ENCODE measurements at places on chromosomes 16 and 17.

DNA sequence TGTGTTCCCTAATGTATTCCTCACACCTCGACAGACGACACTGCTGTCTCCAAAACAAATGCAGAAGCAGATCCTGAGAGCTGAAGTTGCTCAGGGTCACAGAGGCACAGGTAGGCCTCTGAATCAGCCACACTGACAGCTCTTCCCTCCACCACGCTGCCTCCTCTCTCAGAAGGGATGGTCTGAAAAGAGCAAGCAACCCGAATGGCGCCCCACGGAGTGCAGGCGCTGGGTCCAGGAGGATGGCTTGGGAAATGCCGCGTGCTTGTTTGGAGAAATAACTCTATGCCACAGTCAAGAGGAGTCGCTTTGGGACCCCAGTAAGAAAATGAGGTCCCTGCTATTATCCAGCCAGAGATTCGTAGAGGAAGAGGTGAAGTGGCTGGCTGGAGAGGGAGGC is 15.9 kb downstream of the CYB561 start:
- DNase-seq, result no peak

GRCh38 chr16:54744998-54745397 is 185.7 kb upstream of the IRX5 start:
- DNase-seq, result no peak

DNA sequence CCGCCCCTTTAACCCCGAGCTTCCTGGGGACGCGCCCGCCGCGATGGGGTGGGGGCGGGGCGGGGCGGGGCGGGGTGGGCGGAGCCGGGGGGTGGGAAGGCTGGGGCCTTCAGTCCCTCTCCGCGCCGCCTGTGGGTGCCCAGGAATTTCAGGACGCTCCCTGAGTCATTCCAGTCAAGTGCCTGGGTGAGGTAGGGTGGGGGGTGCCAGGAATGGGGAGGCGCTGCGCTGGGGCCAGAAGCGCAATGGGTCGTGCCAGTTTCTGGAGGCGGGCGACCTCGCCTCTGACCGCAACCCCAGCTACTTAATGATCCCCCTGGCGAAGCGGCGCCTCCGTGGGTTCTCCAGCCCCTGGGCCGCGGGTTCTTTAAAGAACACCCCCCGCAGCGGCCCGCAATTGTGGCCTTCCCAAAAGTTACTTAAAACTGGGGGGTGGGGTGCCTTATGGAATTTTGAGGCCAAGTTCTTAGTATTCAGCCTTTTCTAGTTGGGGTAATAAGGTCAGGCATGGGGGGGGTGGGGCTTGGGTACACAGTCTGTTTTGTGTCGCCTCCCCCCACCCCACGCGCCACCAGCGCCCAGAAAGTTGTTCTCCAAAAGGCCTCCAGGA is 826 bp upstream of the GSE1 start:
- DNase-seq, result peak; percentile 78

GRCh38 chr16:11329071-11329491 is 16.2 kb upstream of the RMI2 start:
- no peak for DNase-seq

DNA sequence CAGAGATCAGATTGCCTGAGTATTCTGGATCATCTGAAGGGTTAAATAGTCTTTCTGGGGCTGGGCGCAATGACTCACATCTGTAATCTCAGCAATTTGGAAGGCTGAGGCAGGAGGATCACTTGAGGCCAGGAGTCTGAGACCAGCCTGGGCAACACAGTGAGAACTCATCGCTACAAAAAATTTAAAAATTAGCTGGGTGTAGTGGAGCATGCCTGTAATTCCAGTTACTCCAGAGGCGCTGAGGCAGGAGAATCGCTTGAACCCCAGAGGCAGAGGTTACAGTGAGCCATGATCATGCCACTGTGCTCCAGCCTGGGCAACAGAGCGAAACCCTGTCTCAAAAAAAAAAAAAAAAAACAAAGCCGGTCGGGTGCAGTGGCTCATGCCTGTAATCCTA is 15.7 kb downstream of the MVP start:
- no peak for DNase-seq

GRCh38 chr16:75251280-75252048 is at the start of gene BCAR1:
BCAR1 (minus strand) TSS chr16:75251624; CDS start chr16:75251482, 142 bp downstream.
- DNase-seq, result peak; percentile 90

DNA sequence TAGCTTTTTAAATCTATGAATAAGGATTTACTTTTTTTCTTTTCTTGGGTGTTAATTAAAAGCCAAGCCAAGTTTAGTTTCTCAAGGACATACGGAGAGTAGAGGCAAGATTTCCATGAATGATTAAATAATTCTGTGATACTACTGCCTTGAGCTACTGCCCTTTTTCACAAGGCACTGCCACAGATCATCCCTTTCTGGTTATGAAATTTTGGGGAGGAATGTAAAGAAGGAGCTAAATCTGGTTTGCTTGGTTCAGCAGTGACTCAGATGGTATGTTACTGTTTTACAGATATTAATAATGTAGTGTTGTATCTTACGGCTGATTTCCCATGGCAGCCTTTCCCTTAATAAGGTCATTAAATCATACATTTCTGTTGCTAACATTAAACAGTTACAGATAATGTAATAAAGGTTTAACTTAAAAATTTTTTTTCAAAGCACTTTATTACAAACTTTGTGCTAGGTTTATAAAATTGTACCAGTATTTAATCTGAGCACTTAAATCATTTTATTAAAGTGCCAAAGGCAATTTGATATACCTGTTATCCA is 2.6 kb downstream of the WSB1 start:
- DNase-seq, result peak; percentile 12

GRCh38 chr16:83831456-83831987 is 23.7 kb downstream of the HSBP1 start:
- no peak for DNase-seq

DNA sequence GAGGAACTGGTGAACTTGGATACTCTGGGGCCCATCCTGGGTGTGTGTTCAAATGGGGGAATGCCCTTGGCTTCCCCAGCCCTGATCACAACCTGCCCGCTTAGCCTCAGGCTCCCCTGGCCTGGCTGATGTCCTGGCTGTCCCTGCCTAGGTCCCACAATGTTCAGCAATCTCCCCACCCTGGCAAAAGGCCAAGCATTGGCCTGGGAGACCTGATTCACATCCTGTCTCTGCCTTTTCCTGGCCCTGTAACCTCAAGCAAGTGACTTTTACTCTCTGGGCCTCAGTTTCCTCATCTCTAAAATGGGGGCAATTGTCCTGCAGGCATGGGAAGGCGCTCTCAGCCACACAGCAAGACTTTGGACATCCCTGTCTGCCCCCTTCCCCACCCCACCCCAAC is 14.4 kb downstream of the CPNE2 start:
- DNase-seq, result no peak

DNA sequence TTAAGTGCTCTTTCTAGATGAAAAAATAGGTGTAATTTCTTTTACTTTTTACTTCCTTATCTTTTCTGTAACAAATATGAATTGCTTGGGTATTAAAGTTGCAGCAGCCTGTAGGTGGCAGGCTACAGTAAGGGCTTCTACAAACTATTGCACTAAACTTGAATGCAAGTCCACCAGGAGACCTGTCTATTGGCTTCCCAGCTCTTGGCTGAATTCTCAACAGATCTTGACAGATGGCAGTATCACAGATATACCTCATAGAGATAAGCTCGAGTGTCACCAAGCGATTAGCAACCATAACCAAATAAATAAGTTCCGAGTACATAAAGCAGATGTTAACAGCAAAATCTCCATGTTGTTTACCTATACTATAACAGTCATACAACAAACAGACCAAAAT is 5.9 kb downstream of the BBS2 start:
- DNase-seq, result peak; percentile 72

DNA sequence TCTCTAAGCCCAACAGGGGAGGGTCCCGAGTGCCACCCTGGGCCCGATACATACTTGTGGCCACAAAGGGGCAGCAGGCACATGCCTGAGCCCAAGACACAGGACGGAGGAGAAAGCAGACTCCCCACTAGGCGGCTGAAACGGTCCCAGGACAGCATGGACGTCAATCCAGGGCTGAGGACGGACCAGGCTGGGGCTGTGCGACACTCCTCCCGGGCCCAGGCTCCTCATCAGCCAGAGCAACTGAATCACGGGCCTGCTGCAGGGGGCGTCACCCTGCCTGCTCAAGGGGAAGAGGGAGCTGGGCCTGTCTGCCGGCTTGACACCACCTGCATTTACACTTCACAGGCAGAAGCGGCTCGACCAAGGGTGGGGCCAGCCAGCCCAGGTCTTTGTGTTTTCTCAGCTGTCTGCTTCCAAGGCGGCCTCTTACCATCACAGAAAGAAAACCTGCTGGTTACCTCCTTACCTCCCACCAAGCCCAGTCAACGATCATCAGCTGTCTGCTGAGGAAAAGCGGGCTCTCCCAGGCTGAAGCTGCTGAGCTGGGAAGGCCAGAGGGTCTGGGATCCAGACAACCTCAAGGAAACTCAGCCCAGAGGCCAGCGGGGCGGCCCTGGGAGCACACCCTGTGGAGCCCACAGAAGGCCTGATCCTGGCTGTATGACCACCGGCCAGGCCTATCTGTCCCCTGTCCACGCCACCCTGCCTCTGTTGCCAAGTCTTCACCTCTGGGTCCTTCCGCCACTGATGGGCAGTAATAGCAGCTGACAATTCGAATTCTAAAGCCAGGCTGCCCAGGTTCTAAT is 26.4 kb downstream of the KIFC3 start:
- peak; percentile 14 for DNase-seq

GRCh38 chr17:44351464-44351863 is 6.4 kb downstream of the GRN start:
- DNase-seq, result no peak

- DNase-seq, result no peak
Measured at GRCh38 chr17:67629971-67630320, 87.8 kb upstream of the NOL11 start.

DNA sequence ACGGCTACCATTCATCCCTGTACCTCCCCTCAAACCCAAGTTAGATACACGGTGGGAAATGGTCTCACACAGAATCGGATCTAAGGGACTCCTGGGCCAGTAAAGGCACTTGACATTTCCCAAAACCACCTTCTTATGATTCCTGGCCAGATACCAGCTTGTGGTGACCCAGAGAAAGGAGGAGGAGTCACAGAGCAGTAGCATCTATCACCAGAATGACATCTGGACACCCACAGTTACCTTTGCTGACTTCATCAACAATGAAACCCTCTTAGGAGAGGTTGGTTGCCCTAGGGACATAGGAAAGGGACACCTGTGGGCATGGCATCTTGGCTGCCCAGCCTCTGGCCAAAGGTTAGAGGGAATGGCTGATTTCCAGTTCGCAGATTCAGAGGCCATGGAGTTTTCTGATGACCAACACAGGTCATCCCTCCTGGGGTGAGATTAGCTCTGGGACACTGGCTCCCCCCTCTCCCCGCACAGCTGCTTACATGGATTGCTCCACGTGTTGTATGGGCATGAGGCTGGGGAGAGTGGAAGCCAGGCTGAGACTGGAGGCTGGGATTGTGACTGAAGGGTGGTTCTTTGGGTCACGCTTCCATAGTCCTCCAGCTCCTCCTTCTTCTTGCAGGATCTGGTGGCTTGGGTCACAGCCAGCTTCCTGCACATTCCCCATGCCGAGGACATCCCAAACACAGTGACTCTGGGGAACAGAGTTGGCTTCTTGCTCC is 1.4 kb upstream of the AOC3 start:
- no peak for DNase-seq

DNA sequence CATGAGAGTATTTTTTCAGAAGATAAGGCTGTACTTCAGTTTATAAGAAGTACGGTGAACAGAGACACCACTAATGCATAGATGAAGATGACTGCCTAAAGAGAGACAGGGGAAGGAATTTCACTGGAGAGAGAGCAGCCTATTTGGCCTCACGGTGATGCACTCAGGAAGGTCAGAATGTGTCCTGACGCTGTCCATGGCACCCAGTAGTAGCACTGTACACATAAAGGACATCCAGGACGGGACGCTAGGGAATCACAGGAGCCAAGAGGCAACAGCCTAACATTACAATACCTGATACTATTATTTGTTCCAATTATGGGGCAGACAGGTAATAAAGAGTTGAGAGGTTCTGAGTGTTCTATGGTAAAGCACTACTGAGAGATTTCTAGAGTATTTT is 24.9 kb upstream of the LRRC37A start:
- DNase-seq, result no peak

GRCh38 chr16:55403464-55403863 is 75.5 kb upstream of the MMP2 start:
- no peak for DNase-seq

GRCh38 chr17:42895185-42895555 is 5.4 kb upstream of the G6PC1 start:
- DNase-seq, result no peak

DNA sequence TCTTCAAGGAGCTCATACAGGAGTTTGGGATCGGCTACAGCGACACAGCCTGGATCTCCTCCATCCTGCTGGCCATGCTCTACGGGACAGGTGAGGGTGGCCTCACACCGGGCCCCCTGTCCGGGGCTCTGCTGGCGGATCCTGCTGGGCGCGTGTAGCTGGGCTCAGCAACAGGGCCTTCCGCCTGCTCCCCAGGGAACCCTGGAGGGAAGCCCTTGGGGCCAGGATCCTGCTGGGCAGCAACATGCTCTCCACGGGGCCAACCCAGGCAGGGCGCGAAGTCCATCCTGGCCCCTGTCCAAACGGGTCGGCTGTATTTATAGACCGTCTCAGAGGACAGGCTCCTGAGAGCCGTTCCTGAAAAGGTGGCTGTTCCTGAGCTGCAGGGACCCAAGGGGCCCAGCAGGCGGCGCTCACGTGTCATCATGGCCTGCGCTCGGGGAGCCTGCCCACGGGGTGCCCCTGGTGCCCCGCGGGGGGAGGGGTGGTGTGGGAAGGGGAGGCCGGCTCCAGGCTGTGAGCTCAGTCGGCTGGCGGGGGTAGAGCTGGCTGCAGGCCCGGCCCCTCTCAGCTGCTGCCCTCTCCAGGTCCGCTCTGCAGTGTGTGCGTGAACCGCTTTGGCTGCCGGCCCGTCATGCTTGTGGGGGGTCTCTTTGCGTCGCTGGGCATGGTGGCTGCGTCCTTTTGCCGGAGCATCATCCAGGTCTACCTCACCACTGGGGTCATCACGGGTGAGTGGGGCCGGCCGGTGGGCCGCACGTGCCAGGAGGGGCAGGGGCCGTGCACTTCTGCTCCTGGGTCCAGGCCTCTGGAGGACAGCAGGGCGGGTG is 7.5 kb downstream of the SLC16A3 start:
- peak; percentile 79 for DNase-seq

DNA sequence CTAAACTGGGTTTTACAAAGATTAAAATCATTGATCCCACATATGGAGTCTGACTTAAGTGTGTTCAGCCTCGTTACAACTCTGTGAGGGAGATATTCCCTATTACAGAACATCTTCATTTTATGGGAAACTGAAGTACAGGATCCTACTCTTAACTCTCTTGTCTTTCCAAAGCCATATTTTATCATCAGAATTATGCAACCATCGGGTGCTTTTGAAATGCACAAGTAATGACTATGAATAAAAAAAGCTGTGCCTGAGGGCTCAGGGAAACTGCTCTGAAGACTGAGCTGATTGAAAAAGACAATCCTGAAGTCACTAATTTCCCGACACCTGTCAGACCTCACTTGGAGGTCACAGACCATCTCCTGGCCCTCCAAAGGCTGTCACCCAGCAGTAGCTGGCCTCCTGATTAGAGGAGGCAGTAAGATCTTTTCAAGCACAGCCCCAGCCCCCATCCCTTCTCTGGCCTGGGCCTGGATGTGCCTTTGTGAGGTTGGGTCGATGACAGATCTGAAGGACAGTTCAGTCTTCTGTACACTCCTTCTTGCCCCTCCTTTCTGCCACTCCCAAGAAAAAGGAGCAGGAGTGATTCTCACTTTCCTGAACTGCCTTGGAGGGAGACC is 5.6 kb downstream of the AKAP1 start:
- DNase-seq, result no peak

GRCh38 chr16:72908362-72909167 is 139.4 kb downstream of the ZFHX3 start:
- DNase-seq, result no peak

- no peak for DNase-seq
Measured at GRCh38 chr17:1304962-1305563, 25.6 kb downstream of the TRARG1 start.

All from erythroblast (primary cell).